Stimulated activated CD8-positive, alpha-beta memory T cell treated with anti-CD3 and anti-CD28 coated beads, Interleukin-12 subunit alpha, Interleukin-12 subunit beta, amount 100 ng/mL, for 4 hours (primary cell): ENCODE measurements at places on chromosomes 2 and 18.

- no peak for DNase-seq
Observed at GRCh38 chr2:104944495-104944894, 90.6 kb downstream of the POU3F3 start.

DNA sequence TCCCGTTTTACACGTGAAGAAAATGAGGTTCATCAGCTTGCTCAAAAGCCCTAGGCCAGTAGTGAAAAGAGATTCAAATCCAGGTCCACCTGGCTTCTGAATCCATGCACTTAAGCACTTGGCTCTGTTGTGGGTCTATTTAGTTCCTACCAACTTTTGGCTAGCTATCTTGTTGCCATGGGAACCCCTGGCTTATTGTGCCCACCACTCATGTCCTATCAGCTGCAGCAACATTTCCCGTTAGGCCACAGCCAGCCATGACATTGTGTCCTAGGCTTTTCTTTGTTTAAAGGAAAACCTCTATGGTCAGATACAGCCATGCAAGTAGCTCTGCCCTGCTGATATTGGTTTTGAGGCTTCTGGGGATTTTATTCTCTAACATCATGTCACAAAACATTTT is 49.8 kb downstream of the PLEK start:
- DNase-seq = no peak

- no peak for DNase-seq
Observed at GRCh38 chr2:83994633-83995179, 464.4 kb downstream of the SUCLG1 start.

DNA sequence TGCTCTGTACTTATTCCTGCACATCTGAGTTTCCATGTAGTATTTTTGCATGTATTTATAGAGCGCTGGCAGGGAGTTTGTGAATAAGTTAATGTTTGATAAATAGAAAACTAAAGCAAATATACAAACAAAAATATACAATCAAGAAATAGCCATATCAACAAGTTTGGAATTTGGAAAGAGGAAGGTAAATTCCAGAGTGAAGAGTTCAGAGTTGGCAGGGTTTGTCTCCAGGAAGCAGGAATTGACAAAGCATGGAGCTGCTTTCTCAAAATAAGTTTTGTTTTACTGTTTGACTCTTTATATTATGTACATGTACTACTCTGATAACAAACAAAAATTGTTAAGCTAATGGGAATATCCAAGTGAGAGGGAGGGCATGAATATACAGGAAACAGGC is 80.3 kb downstream of the SPOPL start:
- DNase-seq = no peak

DNA sequence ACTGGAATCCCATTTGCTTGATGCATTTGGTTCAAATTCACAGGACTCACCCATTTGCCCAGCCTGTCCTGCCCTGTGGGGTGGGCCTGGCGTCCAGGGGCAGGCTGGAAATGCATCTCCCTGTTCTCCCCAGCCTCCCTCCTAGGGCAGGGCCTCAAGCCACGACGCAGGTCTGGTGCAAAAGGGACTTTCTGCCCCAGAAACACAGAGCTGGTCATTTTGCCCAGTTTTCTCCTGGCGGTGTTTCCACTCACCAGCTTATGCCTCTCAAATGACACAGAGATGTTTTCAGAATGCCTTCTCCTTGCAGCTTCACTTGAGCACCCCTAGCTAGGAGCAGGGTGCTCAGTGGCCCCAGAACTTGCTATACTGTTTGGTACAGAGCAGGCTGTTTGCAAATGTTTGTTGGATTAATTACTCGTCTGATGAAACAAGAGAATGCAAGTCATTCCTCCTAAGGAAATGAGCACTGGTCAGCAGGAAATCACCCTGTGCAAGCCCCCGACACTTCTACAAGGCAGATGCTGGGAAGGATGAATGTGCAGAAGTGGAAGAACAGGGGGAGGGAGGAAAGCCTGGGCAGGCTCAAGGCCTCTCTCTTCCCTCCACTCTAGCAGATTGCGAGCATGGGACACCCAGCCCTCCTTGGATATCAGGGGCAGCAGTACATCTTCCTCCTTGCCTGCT is 164.3 kb upstream of the APCDD1 start:
- no peak for DNase-seq

DNA sequence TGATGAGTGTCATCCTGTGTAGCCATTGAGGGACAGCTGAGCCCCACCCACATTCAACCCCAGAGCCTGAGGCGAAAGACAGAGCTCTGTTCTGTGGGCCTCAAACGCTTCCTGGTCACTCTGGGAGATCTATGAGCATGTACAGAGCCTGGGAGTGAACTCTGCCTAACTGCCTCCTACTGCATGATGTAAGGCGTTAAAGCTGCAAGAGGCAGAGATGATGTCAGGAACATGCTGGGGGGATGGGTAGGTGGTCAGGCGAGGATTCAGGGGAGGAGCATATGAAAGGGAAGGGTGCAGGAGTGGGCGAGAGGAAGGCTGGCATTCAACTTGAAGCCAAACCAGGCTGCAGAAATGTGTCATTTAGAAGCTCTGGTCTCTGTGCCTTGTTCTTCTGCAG is 181.0 kb downstream of the TFCP2L1 start:
- no peak for DNase-seq

DNA sequence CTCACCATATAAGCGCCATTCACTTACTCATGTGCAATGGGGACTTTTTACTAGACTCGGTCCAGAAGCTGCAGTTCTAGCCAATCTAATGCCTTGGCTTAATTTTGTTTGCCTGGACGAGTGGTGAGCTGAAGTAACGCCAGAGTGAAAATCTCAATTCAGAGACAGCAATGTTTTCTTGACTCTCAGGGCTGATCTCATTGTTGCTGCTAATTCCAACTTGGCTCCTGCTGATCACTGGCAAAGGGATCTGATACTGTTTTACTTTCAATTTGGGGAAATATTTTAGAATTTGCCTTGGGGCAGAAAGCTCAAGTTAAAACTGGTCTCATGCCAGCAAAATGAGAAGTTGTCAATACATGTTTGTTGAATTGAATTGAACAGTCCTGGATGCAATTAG is 906.6 kb upstream of the CDH2 start:
- no peak for DNase-seq

GRCh38 chr2:68158134-68158447 is 403 bp downstream of the PNO1 start:
- DNase-seq = no peak

- DNase-seq = no peak
Observed at GRCh38 chr2:172693037-172693436, 42.6 kb upstream of the RAPGEF4 start.
